HS-5 (cell line): ENCODE measurements at places on chromosomes 3 and 15.

DNA sequence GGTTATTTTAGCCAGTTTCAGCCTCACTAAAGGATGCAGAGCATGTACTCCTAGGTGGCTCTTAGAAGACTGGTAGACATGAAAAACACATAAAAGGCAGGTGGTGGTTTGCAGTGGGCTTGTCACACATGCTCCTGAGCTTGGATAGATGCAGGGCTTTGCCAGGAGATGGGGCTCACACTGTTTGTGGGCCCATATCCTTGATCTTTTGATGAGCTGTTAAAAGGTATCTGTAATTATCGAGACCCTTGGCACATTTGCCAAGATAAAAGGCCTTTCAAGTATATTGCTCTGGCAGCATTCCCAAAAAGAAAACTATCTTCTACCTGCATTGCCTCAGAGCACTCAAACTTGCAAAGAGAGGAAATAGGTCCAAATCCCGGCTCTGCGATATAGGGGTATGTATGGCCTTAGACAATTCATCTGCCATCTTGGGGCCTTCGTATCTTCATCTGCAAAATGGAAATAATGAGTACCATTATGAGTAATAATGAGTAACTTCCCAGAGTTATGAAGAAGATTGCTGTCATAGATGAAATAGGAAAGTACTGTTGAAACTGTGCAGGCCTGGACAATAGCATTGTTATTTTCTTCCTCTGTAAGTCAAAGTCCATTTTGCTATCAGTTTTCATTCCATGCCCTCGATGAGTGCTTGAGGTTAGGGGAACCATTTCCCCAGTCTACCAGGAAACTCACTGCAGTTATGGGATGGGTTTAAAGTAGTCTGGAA, 172.7 kb downstream of the SYNPR start:
- no peak for DNase-seq

GRCh38 chr3:133381346-133382109, 18.3 kb upstream of the BFSP2 start:
- no peak for DNase-seq

DNA sequence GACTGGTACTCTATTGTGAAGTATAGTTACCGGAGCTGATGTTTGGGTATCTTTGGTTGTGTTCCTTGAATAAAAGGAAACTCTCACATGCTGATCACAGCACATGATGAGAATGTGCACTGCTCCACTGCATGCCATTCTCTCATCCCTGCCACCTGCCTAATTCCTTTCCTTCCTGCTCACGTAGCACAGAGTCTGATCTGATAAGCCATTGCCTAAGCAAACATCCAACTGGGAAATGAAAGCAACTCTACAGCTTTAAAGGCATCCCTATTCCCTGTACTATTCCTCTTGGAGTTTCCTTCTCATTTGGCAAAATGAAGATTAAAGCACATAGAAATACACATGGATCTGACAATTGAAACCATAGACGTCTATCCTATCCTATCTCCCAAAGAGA, 359.8 kb downstream of the C3orf38 start:
- DNase-seq, result no peak

DNA sequence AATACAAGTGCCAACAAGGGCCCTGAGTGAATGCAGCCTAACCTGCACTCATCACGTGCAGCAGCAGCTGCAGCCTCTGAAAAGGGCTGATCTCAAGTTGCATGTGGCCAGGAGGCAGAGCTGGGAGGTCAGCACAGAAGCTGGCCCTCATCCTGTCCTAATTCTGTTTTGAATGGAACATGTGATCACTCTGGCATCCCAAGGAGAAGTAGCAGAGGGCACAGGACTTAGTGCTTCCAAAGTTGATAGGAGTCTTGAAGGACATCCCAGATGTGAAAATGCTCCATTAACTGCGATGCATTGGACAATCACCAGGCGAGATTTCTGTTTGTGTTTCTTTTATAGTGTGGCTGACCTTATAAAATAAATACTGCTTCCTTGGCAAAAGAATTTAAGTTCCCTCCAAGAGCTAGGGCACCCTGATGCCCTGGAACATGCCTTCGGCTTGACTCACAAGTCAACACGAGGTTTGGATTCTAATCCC, 31.6 kb upstream of the STAG1 start:
- DNase-seq, result no peak

- DNase-seq, result no peak
Measured at GRCh38 chr15:67753891-67754290, 71.4 kb upstream of the SKOR1 start.

- DNase-seq, result no peak
Measured at GRCh38 chr3:17151598-17152373, 267.0 kb downstream of the PLCL2 start.

GRCh38 chr3:139534455-139534812, 5.1 kb downstream of the RBP1 start:
- DNase-seq, result peak; percentile 65

- no peak for DNase-seq
Measured at GRCh38 chr15:98868564-98868963, 139.0 kb downstream of the PGPEP1L start.

GRCh38 chr3:172444821-172445220, 3.4 kb downstream of the GHSR start:
- DNase-seq, result no peak

- no peak for DNase-seq
Measured at GRCh38 chr3:178320456-178321351, 215.5 kb upstream of the KCNMB2 start.

DNA sequence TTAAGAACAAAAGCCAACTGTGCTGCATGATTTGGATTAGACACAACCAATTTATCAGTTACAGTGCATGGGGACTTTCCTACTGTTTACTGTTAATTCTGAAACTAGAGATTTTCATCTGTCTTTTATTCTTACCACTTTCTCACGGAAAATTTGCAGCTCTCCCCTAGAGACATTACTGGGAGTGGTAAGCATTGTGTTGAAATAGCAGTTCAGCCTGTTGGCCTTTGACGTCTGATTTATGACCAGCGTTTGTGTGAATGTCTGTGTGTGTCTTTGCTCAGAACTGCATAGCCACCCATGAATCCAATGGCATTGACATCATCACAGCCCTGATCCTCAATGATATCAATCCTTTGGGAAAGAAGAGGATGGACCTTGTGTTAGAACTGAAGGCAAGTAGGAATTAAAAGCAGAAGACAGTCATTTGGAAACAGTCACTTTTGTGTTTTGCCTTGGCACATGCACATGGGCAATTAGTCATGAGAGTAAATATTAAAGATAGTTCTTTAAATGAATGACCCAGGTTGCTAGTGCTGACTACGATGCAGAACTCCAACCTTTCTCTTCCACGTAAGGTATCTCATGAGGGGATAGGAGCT, 202.2 kb upstream of the BHLHE40 start:
- no peak for DNase-seq

DNA sequence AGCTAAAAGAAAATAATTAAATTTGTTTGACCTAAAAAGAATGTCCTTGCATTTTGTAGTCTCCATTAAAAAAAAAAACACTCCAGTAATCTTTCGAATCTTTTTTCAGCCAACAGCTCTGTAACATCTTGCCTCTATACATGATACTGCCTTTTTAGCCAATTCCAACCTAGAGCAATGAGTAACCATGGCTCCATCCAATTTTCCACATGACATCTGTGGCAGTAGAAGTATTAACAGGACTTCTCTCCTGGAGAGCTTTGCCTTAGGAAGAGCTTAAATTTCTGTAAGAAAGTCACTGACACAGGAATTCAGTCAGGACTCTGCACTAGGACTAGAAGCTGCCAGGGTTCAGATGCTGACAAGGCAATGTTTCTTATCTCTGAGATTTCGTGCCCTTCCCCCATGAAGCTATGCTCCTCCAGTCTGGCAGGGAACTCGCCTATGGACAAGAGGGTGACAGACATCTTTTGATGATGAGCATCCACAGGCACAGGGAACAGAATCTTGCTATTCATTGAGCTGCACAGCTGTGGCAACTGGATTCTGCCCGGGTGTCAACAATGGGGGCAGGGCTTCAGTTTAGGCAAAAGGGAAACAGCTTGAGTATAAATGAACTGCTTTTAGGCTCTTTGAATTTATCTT, 81.8 kb downstream of the ALCAM start:
- no peak for DNase-seq

DNA sequence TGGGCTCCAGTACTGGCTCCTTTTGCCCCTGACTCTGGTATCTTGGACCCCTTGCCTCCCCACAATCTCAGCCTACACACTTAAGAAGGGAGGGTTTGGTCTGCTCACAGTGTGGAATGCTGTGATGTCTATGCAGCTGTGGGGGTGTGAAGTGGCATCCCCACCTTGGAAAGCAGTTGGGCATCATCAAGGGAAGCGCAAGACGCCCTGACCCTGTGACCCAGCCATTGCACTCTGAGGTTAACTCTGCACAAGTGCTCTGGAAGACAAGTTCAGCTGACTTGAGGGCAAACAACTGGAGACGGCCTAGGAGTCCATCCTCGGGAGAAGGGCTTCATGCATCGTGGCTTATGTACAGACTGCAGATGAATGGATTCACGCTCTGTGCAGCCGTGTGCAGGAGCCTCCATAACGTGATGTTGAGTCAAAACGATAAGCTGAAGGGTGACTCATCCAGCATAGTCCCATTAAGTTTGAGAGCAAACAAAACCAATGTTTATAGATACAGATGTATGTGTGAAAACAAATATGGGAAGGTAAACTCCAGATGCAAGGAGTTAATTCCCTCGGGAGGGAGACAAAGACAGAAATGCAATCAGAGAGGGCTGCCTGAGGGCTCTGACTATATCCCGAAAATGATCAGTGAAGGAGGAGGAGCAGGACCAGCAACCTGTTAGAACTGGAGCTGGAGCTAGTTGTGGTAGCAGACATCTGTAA, 86.8 kb downstream of the LSM3 start:
- no peak for DNase-seq

DNA sequence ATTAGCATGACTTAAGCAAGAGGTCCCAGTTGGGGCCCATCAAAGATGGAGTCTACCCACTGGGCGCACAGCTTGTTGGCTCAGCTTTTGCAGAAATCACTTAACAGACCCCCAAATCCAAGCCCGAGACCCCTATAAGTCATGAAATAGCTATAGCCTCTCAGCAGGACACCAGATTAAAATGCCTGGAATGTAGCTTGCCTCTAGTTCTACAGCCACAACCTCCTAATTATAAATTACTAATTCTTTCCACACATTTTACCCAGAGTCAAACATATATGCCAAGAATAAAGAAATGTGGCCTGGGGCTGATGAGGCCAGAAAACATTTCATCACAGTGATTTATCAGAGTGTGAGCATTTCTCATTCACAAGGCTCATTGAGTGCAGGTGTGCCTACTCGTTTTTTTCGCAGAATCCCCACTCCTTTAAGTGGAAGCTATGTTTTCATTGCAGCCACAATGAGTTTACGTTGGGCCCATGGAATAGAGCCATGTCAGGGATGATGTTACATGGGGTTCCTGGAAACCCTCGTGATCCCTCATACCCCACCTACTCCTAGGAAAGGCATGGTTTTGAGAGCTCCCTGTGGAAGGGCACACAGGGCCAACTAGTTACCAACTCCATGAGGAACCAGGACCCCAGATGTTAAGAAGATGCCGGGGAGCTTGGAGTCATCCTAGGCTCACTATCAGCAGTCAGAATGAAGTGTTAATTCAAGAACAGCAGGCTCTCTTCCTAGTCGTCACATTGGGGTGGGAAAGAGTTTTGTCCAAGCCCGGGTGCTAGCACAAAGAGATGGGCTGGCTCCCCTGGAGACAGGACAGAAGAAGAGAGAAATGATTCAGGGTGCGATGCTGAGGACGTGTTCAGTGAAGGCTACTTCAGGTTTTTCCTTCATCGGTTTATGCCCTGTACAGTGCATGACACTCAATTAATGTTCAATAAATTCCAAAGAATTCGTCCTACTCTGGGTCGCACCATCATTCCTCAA, 90.2 kb upstream of the ABHD17C start:
- no peak for DNase-seq

GRCh38 chr15:101625184-101625583, 27.0 kb downstream of the TM2D3 start:
- no peak for DNase-seq

- DNase-seq, result no peak
Measured at GRCh38 chr15:76840830-76841460, 64.2 kb downstream of the SCAPER start.

- no peak for DNase-seq
Measured at GRCh38 chr3:111616417-111617105, 21.4 kb upstream of the ZBED2 start.

DNA sequence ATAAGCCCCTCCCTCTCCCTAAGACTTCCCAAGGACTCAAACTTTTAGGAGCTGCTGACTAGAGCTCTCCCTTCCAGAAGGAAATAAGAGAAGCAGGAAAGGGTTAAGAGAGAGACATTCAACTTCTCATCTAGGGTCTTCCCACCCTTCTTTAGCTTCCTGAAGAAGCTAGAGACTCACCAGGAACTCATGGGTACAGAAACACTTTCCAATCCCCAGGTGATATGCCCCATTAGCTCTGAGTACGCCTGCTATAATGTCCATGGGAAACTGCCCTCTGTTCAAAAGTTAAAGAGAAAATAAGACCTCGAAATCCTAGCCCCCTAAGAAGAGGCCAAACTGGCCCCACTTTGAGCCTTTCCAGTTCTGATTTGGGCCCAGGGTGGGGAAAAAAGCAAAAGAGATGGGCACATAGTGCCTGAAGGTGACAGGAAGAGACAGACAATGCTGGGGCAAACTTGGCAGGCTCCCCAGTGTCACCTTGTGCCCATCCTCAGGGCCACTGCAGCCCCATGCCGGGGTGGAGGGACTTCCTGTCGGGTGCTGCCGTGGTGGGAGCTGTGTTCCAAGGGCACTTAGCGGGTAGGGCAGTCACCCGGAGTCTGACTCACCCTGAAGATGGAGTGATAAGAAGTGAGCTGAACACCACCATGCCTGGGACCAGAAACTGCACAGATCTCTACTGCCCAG, 29.5 kb downstream of the CCDC12 start:
- DNase-seq, result no peak

DNA sequence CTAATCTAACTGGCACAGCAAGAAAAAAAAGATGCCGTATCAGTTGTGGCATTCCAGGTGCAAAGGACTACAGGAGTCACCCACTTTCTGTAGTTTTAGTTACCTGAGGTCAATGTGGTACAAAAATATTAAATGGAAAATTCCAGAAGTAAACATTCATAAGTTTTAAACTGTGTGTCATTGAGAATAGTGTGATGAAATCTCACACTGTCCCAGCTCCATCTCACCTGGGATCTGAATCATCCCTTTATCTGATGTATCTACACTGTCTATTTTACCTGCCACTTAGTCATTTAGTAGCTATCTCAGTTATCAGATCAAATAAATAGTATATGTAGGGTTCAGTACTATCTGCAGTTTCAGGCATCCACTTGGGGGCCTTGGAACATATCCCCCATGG, 26.7 kb downstream of the GBE1 start:
- DNase-seq, result no peak

- no peak for DNase-seq
Measured at GRCh38 chr3:131178710-131179375, 152.2 kb downstream of the NEK11 start.

DNA sequence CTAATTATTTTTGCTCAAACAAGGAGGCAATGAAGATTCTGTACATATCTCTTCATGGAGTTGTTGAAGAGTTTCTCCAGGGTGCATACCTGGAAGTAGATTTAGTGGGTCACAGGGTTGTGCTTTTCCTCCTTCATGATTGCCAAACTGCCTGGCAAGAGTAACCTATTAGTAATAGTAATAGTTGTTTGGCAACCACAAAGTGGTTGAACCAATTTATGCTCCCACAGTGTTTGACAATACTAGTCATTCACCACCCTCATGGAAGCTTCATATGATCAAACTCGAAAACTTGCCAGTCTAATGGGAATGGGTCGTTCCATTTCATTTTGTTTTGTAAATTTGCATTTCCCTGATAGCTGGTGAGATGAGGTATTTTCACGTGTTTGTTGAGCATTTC, 57.8 kb downstream of the TLE3 start:
- DNase-seq, result no peak

GRCh38 chr3:8884630-8885290, 78.5 kb downstream of the RAD18 start:
- no peak for DNase-seq
